ENCODE measurements at places on chromosomes 16 and 17. TPM values are rescaled to one million over a fixed set of nuclear protein-coding genes. Genes with fewer than 3 reads are reported as not detected.

GRCh38 chr16:30953511-30954124, 3.9 kb upstream of the SETD1A start:
- H3K4me1 ChIP-seq = peaks cover 50% of the 10 kb centered on the region
- no peak overlapping the region for H3K27ac ChIP-seq
- peak; percentile 68 for DNase-seq
- H3K27me3 ChIP-seq = no peaks in the 10 kb centered on the region
- peaks cover 8% of the 10 kb centered on the region for H3K36me3 ChIP-seq
- no peak overlapping the region for H3K4me3 ChIP-seq

The CCDC144A gene
- 0.75 TPM for total RNA-seq

DNA sequence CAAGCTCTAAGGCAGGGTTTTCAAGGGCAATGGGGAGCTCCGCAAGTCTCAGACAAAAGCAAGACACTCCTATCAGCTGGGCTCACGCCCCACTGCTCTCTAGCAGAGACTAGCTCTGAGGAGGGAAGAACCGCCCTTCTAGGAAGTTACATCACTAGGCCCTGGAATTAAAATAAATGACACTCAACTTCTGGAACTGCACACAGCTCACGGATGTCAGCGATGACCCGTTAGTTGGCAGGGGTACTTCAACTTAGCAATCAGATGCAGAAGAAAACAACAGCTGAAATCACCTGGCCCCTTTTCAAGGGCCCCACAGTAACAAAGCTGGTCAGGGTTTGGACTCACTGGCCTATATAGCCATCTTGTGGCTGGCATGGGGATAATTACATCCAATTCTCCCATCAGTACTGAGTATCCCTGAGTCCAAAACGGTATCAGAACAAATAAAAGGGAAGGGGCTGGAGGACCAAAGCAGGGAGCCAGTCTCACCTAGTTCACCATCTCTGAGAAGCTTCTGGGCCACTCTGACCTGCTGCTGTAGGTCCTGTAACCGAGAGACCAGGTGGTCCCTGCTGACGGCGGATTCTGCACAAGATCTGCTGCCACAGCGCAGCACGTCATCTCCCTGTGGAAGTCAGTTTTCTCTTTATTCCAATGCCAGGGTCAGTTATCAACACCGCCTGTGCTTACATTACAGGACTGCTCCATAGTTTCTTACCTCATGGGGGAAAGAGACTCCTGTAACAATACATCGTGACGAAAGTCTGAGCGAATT, 22.2 kb downstream of the SERPINF1 start:
- H3K4me3 ChIP-seq = peak overlapping the region; percentile 43
- H3K27ac ChIP-seq = peak overlapping the region; percentile 94
- no peaks in the 10 kb centered on the region for H3K27me3 ChIP-seq

DNA sequence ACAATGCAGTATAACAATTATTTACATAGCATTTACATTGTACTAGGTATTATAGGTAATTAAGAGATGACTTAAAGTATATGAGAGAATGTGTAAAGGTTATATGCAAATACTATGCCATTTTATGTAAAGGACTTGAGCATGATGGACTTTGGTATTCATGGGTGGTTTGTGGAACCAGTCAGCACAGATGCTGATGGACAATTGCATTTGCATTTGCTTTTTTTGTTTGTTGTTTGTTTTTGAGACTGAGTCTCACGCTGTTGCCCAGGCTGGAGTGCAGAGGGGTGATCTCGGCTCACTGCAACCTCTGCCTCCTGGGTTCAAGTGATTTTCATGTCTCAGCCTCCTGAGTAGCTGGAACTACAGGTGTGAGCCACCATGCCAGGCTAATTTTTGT, 36.0 kb downstream of the BCAS3 start:
- no peaks in the 10 kb centered on the region for H3K27me3 ChIP-seq
- no peak for DNase-seq
- H3K36me3 ChIP-seq = peaks cover 11% of the 10 kb centered on the region
- no peak overlapping the region for H3K4me3 ChIP-seq
- no peaks in the 10 kb centered on the region for H3K4me1 ChIP-seq

The SSTR5 gene
- 14.5 TPM for total RNA-seq

- no peak overlapping the region for H3K27ac ChIP-seq
- H3K4me3 ChIP-seq = no peak overlapping the region
- H3K36me3 ChIP-seq = no peaks in the 10 kb centered on the region
- no peaks in the 10 kb centered on the region for H3K4me1 ChIP-seq
- no peaks in the 10 kb centered on the region for H3K27me3 ChIP-seq
Measured at GRCh38 chr16:24853830-24854229, 8.1 kb downstream of the SLC5A11 start.

- H3K36me3 ChIP-seq = peaks cover 4% of the 10 kb centered on the region
- H3K27ac ChIP-seq = peak overlapping the region; percentile 76
- peaks cover 71% of the 10 kb centered on the region for H3K4me1 ChIP-seq
- no peaks in the 10 kb centered on the region for H3K27me3 ChIP-seq
Measured at GRCh38 chr16:20868890-20869289, 31.3 kb downstream of the DCUN1D3 start.

DNA sequence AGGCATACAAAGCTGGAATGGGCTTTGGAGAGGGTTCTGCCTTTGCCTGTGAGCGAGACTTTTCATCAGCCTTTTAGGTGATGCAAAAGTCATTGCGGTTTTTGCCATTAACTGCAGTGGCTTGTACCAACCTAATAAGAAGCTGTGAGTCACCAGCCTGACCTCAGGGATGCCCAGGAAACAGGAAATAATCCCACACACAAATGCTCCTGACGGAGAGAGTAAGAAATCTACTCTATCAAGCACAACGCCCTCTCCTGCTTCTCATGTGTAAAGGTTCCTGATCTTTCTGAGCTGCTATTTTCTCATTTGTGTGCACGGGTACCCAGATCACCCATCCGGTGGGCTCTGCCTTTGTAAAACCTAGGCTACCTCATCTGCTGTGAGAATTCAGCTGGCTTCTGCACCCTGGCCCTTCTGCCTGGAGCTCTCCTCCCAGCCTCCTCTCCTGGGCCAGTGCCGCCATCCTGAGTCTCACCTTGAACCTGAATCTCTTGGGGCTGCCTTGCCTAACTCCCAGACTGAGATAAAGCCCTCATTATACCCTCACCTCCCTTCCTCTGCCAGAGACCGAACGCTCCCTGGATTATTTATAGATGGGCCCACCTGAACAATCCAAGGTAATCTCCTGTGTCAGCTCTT, 299.7 kb downstream of the C16orf95 start:
- H3K27ac ChIP-seq = no peak overlapping the region
- H3K4me3 ChIP-seq = no peak overlapping the region
- no peaks in the 10 kb centered on the region for H3K36me3 ChIP-seq
- DNase-seq = no peak
- H3K27me3 ChIP-seq = peaks cover 3% of the 10 kb centered on the region

DNA sequence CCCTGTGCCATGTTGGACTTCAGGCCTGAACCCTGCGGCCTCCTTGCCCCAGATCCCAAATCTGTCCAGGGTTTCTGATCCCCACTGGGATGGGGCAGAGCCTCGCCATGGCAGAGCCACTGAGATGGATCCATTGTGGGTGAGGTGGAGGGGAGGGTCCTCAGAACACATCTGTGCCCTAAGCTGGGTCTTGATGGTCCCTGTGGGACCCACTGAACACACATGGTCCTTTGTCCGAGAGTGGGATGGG, 38.0 kb upstream of the KSR1 start:
- no peaks in the 10 kb centered on the region for H3K27me3 ChIP-seq
- no peak for DNase-seq
- no peak overlapping the region for H3K4me3 ChIP-seq
- no peaks in the 10 kb centered on the region for H3K36me3 ChIP-seq
- no peaks in the 10 kb centered on the region for H3K4me1 ChIP-seq
- H3K27ac ChIP-seq = no peak overlapping the region

The NR1D1 gene
- total RNA-seq = 9.5 TPM

DNA sequence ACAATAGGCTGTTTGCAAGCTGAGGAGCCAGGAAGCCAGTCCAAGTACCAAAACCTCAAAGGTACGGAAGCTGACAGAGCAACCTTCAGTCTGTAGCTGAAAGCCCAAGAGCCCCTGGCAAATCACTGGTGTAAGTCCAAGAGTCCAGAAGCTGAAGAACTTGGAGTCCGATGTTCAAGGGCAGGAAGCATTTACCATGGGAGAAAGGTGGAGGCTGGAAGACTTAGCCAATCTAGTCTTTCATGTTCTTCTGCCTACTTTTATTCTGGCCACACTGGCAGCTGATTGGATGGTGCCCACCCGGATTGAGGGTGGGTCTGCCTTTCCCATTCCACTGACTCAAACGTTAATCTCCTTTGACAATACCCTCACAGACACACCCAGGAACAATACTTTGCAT, 15.3 kb downstream of the CD300LB start:
- H3K4me3 ChIP-seq = no peak overlapping the region
- no peaks in the 10 kb centered on the region for H3K4me1 ChIP-seq
- no peak for DNase-seq
- H3K36me3 ChIP-seq = no peaks in the 10 kb centered on the region
- H3K27me3 ChIP-seq = no peaks in the 10 kb centered on the region

Measured in heart left ventricle (tissue), 16 donors.